CD4-positive, CD25-positive, alpha-beta regulatory T cell (primary cell): ENCODE measurements at places on chromosomes 2 and 18. TPM values are rescaled to one million over a fixed set of nuclear protein-coding genes. Genes with fewer than 3 reads are reported as not detected.

The IL36B gene
- not detected for total RNA-seq

The PRSS56 gene
- not detected for total RNA-seq

The BOLL gene
- not detected for total RNA-seq

The TRABD2A gene
- 48.8 TPM for total RNA-seq

The IL1RL2 gene
- total RNA-seq = not detected

The TUBB8B gene
- total RNA-seq = not detected

The MROH2A gene
- not detected for total RNA-seq

The COPS8 gene
- total RNA-seq = 40.3 TPM

The HJURP gene
- 1.8 TPM for total RNA-seq

The RHOB gene
- 16.6 TPM for total RNA-seq

The BCL11A gene
- total RNA-seq = 2.0 TPM

The DTNA gene
- not detected for total RNA-seq

The WDR75 gene
- total RNA-seq = 45.6 TPM
